ENCODE measurements at places on chromosomes 2 and 18.

DNA sequence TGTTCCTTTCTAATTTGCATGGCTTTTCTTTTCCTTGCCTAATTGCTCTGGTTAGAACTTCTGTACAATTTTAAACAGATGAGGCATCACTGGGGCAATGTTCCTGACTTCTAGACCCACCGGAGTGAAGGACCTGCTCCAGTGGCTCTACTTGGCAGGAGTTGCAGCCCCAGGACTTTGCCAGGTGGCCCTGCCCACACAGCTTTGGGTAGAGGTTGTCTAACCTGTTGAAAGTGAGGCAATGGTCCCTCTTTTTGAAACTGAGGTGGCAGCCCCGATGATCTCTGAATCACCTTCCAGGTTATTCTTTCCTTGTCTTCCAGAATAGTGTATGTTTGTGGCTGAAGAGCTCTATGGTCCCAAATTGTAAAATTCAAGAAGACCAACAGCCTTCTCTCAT is 29.9 kb upstream of the ZNF512 start:
- DNase-seq: no peak

DNA sequence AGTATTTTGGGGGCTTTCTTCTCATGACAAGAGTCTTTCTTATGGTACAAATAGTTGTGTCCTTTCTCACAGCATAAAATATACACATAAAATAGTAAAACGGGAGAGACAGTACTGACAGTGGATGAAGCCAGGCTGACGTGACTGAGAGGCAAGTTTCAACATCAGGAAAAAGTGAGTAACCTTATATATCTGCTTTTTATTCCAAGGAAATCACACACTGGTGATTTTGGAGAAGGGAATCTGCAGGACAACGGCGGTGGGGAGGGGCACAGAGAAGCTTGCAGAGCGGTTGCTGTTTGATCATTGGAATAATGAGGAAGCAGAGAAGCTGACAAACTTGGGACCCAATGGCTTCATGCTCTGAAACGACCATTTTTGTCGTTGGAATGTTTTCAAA is 130.6 kb upstream of the ZNF236 start:
- DNase-seq: no peak

GRCh38 chr2:71498261-71498701 is 44.9 kb downstream of the DYSF start:
- no peak for DNase-seq

DNA sequence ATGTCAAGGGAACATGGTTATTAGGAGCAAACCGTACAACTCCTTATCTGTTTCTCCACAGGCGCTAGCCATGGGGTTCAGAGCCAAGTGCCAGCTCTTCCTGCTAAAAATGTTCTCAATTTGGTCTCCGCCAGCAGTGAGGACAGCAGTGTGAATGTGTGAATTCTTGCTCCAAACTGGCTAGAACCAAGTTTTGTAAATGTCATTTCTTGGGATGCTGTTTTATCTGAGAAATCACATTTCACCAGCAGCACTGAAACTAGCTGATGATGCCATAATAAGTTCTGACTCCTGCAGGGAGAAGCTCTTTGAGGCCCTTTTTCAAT is 140.6 kb upstream of the LGALSL start:
- DNase-seq: no peak

- no peak for DNase-seq
These were observed 95.3 kb downstream of the EVA1A start for GRCh38 chr2:75465317-75465984.

DNA sequence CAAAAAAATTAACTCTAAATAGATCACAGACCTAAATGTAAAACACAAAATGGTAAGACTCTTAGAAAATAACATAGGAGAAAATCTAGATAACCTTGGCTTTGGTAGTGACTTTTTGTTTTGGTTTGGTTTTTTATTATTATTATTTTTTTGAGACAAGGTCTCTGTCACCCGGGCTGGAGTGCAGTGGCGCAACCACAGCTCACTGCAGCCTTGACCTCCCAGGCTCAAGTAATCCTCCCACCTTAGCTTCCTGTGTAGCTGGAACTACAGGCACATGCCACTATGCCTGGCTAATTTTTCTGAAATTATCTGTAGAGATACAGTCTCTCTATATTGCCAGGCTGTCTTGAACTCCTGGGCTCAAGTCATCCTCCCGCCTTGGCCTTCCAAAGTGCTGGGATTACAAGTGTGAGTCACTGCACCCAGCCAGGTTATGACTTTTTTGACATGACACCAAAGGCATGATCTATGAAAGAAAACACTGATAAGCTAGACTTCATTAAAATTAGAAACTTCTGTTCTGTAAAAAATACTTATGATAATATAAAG is 88.0 kb downstream of the HNRNPLL start:
- DNase-seq: no peak

- DNase-seq: no peak
These were observed 109.6 kb downstream of the ICOS start for GRCh38 chr2:204046145-204046544.
